Left cardiac atrium (tissue), 4 donors: ENCODE measurements at places on chromosomes 3 and 15. TPM values are rescaled to one million over a fixed set of nuclear protein-coding genes. Genes with fewer than 3 reads are reported as not detected.

The CLRN1 gene
- not detected for total RNA-seq

The AZI2 gene
- total RNA-seq, result 44.9 TPM

The TTC23 gene
- total RNA-seq, result 11.9 TPM

The SEMA5B gene
- 2.4 TPM for total RNA-seq

The U2SURP gene
- total RNA-seq, result 46.8 TPM

The ADAMTSL3 gene
- 22.8 TPM for total RNA-seq

The IL17RB gene
- total RNA-seq, result 1.6 TPM

The COL6A5 gene
- total RNA-seq, result not detected

The FBXL22 gene
- 14.9 TPM for total RNA-seq

The CCDC54 gene
- total RNA-seq, result not detected

The OR5K2 gene
- total RNA-seq, result not detected

The PLA2G4E gene
- not detected for total RNA-seq

The MNS1 gene
- total RNA-seq, result 1.2 TPM

The CDCP1 gene
- total RNA-seq, result 1.3 TPM

The LSAMP gene
- total RNA-seq, result 1.6 TPM

The UBE2E2 gene
- 54.0 TPM for total RNA-seq

The CHRNB4 gene
- total RNA-seq, result 0.13 TPM

The CPNE4 gene
- 7.6 TPM for total RNA-seq

The FMN1 gene
- total RNA-seq, result 9.4 TPM

The EXD1 gene
- not detected for total RNA-seq

The PPM1L gene
- total RNA-seq, result 30.2 TPM

The GRAMD2A gene
- total RNA-seq, result not detected

The LDHAL6B gene
- total RNA-seq, result not detected

The SUCNR1 gene
- 0.86 TPM for total RNA-seq

The NKIRAS1 gene
- total RNA-seq, result 12.9 TPM

The OCA2 gene
- total RNA-seq, result not detected

The GABRA5 gene
- total RNA-seq, result 0.68 TPM

The POLQ gene
- 0.79 TPM for total RNA-seq

The PTX3 gene
- total RNA-seq, result 51.1 TPM

The NBEAL2 gene
- total RNA-seq, result 23.9 TPM

The DAZL gene
- total RNA-seq, result not detected

The STAC gene
- total RNA-seq, result 0.47 TPM

The CTXND1 gene
- 1.3 TPM for total RNA-seq

The PRRT3 gene
- 1.4 TPM for total RNA-seq

The PDE8A gene
- 21.1 TPM for total RNA-seq

The FANCD2OS gene
- not detected for total RNA-seq

The ACAN gene
- total RNA-seq, result 0.09 TPM

The COPS2 gene
- total RNA-seq, result 70.9 TPM

The TUBGCP4 gene
- total RNA-seq, result 11.3 TPM

The CAPN3 gene
- 10.6 TPM for total RNA-seq

The ANKRD63 gene
- total RNA-seq, result 0.65 TPM

The FAM227B gene
- total RNA-seq, result 9.8 TPM

The ELP6 gene
- 18.8 TPM for total RNA-seq

The LMAN1L gene
- total RNA-seq, result 110 TPM

The CCR3 gene
- not detected for total RNA-seq

The TM4SF18 gene
- 12.5 TPM for total RNA-seq

The FSD2 gene
- 47.7 TPM for total RNA-seq

The APBA2 gene
- total RNA-seq, result 0.85 TPM

The SAMD7 gene
- total RNA-seq, result not detected

The GMPPB gene
- total RNA-seq, result 22.4 TPM

The CCR9 gene
- total RNA-seq, result not detected

The ALDH1A2 gene
- total RNA-seq, result 24.4 TPM

The CYP1A2 gene
- 0.12 TPM for total RNA-seq

The MCCC1 gene
- total RNA-seq, result 34.4 TPM

The ATP13A4 gene
- 0.29 TPM for total RNA-seq

The ADIPOQ gene
- total RNA-seq, result 192 TPM

The LRRC49 gene
- total RNA-seq, result 33.1 TPM

The ATG7 gene
- 22.8 TPM for total RNA-seq

The ANKRD34C gene
- total RNA-seq, result 0.13 TPM
